ENCODE measurements at places on chromosomes 13 and 19.

DNA sequence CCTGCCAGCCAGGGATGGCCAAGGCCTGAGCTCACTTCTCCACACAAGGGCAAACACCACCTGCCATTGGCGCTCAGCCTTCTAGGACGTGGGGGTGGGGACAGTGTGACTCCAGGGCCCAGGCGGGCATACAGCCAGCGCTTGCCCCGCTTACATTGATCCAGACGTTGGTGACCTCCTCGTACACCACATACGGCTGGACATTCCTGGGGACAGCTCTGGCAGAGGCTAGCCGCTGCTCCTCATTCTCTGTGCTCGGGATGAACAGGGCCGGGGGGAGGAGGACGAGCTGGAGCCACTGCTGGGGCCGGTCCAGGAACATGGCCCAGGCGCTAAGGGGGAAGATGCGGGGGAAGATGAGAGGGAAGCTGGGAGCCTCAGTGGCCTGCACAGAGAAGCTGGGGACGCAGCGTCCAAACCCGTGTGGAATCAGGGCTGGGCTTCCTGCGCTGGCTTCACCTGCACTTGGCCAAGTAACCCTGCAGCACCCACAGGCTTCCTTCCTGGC is 25.1 kb upstream of the MYDGF start:
- DNase-seq, result no peak

DNA sequence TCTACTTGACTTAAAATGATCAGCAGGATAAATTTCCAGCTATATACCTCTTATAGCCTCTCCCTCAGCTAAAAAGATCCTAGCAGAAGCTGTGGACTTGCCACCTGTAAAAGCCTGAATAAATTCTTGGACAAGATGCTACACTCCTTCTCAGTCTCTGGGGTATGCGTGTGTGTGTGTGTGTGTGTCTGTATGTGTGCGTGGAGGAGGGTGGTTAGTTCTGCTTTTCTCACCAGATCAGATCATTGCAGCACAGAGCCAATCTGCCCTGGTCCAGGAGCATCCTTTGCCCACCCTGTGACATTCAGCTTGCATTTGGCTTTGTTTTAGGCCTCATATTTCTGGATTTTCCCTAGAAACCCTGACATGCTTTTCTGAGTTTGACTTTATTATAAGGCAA is 438.3 kb downstream of the RFC3 start:
- DNase-seq, result no peak

DNA sequence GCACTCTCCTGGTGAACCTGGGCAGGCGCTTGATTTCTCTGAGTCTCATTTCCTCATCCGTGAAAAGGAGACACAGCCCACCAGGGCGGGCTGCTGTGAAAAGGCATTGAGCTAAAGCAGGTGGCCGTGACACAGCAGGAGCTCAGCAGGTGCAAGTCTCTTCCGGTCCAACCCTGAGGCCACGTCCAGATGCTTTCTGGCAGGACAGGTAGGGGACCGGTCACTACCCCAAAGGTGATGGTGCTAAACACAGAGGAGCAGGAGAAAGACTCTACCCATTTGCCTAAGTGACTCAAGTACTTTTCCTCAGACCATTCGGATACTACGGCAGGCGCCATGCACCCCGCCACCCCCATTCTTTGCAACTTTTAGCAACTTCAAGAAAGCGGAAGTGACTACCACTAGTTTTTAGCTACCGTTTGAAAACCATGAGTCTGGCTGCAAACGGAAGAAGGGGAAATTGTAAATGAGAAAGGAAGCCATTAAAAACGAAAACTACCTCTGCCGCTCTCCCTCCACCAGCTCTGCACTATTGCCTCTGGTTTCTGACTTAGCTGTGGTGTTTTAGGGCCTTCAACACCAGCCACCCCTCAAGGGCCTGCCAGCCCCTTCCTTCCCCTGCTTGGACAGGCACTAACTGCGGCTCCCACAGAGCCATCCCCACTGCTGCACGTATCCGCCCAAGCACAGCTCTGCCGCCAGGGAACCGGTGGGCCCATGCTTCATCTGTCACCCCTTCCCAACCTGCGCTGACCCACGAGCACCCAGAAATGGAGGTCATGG is 4.8 kb downstream of the PPP6R1 start:
- peak; percentile 40 for DNase-seq

- DNase-seq, result no peak
These were observed 1.6 kb downstream of the FSTL3 start for GRCh38 chr19:677601-678436.

DNA sequence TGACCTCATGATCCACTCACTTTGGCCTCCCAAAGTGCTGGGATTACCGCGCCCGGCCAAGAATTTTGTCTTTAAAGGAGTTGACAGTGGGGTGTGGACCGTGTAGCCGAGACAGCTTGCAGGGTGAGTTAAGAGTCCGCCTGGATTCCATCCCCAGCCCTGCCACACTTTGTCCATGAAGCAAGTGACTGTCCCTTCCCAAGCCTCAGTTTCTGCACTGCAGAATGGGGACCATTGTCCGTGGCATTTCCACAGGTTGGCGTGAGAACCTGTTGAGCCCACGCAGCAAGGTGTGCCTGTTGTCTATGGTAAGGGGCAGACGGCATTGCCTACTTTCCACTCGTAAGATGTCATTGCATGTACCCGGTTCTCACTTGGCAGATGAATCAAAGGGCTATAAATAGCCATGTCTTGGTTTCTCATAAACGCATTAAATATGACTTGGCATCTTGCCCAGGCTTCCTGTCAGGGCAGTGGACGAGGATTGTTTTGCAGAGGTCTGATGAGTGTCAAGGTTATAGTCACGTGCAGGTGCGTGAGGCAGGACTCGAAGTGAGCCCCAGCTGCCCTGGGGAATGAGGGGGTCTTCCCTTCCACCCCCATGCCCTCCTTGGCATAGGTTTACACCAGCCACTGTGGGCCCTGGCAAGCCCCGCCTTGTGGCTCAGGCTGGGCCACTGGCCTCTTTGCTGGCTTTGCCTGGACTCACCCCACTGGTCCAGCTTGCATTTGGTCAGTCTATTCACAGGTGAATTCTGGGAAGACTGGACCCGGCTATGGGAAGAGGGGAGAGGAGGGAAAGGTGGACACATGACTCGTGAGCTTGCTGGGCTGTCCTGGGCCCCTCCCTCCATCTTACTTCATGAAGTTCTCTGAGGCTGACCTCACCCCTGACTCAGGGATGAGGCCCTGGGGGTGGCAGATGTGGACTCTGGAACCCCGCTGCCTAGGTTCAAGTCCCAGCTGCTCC is 14.6 kb downstream of the FAM187B start:
- DNase-seq, result peak; percentile 69

DNA sequence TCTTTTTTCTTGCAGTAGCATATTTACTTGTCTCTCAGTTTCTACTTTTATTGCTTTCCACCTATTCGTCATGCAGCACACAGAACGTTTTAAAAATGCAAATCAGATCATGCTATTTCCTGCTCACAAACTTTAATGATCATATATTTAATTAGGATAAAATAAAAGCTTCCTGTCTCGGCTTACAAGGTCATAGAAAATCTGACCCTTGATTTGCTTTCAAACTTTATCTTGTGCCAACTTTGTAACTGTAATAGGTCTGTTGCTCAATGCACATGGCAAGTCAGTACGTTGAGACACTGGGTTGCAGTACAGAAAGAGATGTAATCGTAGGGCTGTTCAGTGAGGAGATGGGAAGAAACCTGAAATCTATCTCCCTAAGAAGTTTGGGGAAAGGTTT is 95.6 kb upstream of the CSNK1A1L start:
- no peak for DNase-seq

DNA sequence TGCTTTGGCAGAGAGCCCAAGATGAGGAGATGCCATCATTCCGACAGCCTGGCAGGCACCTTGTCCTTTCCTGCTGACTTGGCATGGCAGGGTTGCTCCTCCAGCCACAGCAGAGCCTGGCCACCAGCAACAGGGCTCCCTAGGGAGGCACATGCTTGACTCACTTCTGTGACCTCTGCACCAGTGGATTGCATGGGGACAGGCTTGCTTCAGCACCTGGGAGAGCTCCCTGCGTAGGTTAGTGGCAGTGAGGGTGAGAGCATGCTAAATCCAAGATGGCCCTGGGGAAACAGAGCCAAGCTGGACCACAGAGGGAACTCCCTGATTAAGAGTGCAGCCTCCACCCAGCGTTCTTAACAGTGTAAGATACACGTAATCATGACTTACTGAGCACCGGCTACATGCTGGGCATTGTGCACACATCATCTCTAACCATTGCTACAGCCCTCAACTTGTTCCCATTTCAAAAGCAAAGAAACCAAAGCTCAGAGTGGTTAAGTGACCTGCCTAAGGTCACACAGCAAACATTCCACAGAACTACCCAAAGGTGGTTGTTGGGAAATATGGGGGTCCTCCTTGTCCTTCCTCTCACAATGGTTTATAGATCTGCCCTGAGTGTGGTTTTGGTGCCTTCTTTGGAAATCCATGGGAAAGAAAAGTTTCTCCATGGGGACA is 116.6 kb upstream of the UQCRFS1 start:
- no peak for DNase-seq

- no peak for DNase-seq
These were observed 12.3 kb upstream of the C1QTNF9B start for GRCh38 chr13:23909606-23910005.

GRCh38 chr19:7744199-7744786 is 3.0 kb downstream of the CD209 start:
- no peak for DNase-seq

GRCh38 chr19:6127716-6128335 is 7.6 kb upstream of the ACSBG2 start:
- DNase-seq, result no peak

- peak; percentile 81 for DNase-seq
These were observed at the start of gene KCTD12 for GRCh38 chr13:76886292-76887075. Gene KCTD12 (minus strand): TSS chr13:76886405. CDS start chr13:76886148, 257 bp downstream.

DNA sequence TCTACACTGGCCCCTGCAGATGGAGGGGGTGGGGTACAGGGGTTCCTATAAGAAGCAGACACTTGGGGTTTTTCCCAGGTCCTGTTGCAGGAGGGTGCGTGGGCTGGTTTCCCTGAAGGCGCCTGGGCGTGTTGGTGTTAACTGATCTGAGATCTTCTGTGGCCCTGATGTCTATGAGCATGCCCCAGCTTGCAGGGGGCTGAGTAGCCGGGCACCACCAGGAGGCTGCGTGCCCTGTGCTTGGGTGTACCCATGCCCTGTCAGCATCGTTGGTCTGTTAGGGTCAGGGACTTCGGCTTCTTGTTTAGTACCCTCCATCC is 45.3 kb downstream of the CAPN12 start:
- no peak for DNase-seq

GRCh38 chr13:53941588-53942190 is 913.1 kb downstream of the OLFM4 start:
- DNase-seq, result no peak

DNA sequence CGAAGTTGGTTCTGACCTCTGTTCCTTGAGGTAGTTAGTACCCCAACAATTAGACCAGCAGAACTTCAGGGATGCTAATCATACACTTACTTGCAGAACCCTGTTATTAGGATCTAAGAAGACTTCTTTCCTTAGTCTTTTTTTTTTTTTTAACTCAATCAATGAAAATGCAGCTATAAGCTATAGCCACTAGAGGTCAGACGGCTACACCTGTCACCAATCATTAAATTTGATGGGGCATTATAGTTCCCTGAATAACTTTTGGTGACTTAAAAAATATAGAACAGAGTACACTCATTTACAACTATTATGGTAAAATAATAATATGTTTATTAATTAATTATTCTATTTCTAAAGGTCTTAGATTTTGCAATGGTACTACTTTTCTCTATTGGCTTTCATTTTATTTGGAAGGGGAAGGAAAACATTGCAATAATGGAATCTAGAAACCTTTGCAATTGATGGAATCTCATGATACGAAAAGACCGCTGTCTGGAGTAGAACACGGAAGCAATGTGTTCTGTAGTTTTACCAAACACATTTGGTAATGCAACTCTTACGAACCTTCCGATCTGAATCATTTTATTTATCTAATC is 483.2 kb downstream of the DIAPH3 start:
- no peak for DNase-seq

DNA sequence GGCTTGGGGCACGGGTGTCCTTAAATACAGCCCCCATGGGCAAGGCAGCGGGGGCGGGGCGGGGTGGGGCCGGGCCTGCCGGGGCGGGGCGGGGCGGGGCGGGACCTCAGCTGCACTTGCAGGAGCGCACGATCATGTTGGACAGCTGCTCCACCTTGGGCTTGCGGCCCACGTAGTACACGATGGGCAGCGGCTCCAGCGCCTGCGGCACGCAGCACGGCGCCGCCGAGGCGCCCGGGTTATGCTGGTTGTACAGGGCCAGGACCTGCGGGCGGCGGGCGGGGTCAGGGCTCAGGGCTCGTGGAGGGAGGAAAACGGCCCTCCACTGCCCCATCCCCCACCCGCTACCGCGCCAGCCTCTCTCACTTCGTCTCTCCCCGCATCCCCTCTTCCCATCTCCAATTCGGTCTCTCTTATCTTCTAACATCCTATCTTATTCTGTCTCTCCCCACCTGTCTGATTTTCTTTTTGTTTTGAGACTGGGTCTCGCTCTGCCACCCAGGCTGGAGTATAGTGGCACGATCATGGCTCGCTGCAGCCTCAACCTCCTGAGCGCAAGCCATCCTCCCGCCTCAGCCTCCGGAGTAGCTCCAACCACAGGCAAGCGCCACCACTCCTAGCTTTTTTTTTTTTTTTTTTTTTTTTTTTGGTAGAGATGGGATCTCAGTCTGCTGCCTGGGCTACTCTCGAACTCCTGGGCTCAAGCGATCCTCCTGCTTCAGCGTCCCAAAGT is 21.1 kb downstream of the CCDC97 start:
- DNase-seq, result no peak

DNA sequence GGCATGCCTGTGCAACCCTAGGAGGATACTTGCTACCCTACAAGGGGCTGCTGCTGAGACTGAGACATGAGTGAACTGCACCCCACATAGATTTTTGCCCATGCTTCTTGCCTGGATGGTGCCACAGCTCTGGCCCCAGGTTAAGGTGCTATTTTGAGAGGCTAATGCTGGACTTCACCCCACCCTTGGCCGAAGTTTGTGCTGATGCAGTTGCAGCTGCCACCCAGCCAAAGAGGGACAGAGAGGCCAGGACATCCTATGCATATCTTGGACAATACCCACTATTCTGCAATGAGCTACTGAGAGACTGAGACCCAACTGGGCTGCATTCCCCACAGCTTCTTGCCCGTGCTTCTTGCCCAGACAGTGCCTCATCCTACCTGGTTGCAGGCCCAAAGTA is 34.6 kb downstream of the NHLRC3 start:
- no peak for DNase-seq

GRCh38 chr13:20882206-20882605 is 20.3 kb downstream of the XPO4 start:
- DNase-seq, result no peak

GRCh38 chr13:83229574-83230305 is 652.5 kb downstream of the SLITRK1 start:
- DNase-seq, result no peak

GRCh38 chr19:56312787-56313657 is 1.6 kb downstream of the ZSCAN5A start:
- no peak for DNase-seq

GRCh38 chr13:95707442-95708390 is 30.8 kb downstream of the DNAJC3 start:
- no peak for DNase-seq

All from stimulated activated CD4-positive, alpha-beta T cell treated with anti-CD3 and anti-CD28 coated beads, Interleukin-1b, Interleukin-23, amount 100 ng/mL, for 4 hours (primary cell).